Stimulated activated CD4-positive, alpha-beta T cell treated with anti-CD3 and anti-CD28 coated beads, Interleukin-1b, Interleukin-23, amount 100 ng/mL, for 1 hour (primary cell): ENCODE measurements at places on chromosomes 12 and 14.

GRCh38 chr14:61130512-61131260 is 149.6 kb downstream of the SLC38A6 start:
- no peak for DNase-seq

GRCh38 chr14:22484632-22485031 is 104.4 kb downstream of the DAD1 start:
- no peak for DNase-seq

DNA sequence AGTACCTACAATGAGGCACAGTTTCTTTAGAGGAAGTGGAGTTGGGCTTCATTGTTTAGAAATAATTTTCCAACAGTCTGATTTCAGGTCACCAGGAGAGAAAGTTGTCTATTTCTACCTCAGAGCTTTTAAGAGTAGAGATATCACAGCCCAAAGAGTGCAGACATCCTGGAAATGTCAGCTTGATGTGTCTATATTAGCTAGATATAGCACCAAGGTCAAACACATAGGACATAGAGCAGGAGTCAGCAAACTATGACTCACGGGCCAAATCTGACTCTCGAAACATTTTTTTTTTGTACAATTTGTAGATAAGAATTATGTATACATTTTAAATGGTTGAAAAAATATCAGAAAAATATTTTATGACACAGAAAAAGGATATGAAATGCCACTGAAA is 53.7 kb downstream of the KCNC2 start:
- DNase-seq = no peak

- no peak for DNase-seq
Measured at GRCh38 chr14:89977668-89978067, 21.9 kb downstream of the TDP1 start.

GRCh38 chr12:47032644-47033043 is 46.8 kb upstream of the PCED1B start:
- no peak for DNase-seq

GRCh38 chr14:105711841-105712460 is 185.6 kb downstream of the TMEM121 start:
- DNase-seq = no peak

GRCh38 chr14:34642595-34642994 is 12.6 kb upstream of the SNX6 start:
- DNase-seq = no peak

GRCh38 chr14:31578792-31579501 is 17.7 kb downstream of the NUBPL start:
- no peak for DNase-seq

- DNase-seq = no peak
Measured at GRCh38 chr14:52266782-52267181, 716 bp upstream of the PTGDR start.
